RCC 7860 (cell line): ENCODE measurements at places on chromosomes 6 and 20.

DNA sequence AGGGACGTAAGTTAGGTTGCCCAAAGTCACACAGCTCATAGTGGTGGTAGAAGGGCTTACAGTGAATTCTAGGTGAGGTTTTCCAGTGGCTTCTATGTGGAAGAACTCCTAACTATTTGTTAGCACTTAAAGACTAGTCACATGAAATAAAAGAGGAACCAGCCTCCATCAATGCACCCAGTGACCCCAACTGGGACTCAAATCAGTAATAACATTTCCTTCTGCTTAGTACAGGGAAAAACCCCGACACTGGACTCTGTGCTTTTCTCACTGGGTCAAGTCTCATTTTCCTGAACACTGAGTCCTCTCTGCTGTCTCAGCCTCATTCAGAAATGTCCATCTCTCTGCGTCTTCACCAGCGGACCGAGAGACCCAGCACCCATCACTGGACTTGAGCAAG, 89.2 kb downstream of the SLC22A23 start:
- no peak for DNase-seq

- no peak for DNase-seq
Observed at GRCh38 chr20:16760431-16761304, 12.5 kb downstream of the OTOR start.

DNA sequence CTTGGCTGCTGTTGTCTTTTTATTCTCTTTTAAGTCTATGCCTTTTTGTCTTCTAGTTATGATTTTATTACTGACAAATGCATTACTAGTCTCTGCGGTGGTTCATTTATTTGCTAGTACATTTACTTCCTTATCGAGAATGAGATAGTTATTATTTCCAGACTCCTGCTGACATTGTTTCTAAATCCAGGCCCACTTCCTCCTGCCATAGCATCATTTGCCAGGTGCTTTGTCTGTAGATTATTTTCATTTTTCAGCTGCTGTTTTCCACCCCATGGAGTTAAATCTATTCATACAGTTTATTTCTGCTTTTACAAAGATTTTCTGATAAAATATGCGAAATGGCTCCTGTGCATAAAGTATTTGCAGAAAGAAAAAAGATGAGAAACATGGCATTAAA, 459.7 kb downstream of the MMUT start:
- DNase-seq = no peak

DNA sequence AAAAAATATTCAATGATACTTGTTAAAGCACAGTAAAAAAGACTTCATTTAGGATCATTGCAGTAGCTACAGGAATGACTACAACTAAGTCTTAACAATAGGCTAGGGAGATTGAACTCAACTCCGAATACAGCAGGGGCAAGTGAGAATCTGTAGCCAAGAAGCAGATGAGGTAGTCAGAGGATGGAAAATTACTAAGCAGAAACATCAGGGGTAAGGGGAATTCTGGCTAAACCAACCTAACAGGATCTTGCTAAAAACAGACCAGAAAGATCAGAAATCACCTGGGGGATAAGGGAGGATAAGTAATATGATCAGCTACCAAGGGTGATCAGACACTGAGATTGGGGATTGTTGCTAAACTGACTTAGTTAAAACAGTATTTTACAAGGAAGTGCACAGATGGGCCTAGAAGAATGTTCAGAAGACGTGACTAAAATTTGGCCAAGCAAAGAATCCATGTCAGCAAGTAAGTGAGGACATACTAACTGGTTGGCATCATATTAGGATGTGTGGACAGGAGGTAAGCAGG, 217.5 kb downstream of the TENT5A start:
- DNase-seq = no peak

DNA sequence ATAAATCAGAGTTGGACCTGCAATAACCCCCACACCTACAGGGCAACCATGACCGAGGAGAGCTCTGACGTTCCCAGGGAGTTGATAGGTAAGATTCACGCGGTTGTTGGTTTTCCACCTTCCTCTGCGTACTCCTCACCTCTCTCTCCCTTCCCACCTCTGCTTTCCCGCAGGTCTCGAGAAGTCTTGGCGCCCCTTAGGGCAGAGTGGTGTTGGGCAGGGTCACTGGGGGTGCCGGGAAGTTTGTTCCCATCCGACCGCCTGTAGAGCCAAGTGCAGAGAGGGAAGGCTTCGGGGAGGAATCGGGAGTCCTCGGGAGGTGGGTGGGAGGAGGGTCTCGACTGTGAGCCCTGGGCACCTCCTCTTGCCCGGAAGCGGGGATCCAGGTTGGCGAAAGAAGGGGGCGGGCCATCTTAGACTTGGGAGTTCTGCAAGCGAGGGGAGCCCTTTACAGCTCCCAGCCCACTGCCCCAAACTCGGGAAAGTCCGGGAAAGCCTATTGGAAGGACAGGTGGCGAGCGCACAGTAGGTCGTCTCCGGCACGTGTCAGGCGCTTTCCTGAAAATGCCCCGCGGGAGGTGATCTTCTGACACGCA, 672 bp downstream of the CARMIL1 start:
- no peak for DNase-seq

DNA sequence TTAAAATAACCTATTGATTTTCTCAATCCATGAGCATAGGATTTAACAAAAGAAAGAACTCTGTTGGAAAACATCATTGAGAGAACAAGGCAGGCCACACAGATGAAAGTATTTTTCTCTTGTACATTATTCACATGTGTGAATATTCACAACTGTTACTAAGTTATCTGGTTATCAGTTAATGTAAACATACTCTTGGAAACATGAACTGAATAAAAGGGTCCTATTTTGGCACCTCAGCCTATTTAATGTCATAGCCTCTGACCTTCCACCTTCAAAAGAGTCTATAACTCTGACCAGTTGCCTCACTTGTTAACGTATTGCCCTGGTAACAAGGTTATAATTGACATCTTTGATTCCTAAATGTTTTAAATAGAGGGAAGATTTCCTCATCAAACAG, 8.1 kb downstream of the SYCP2 start:
- no peak for DNase-seq
